ENCODE measurements at places on chromosomes 12 and 14.

DNA sequence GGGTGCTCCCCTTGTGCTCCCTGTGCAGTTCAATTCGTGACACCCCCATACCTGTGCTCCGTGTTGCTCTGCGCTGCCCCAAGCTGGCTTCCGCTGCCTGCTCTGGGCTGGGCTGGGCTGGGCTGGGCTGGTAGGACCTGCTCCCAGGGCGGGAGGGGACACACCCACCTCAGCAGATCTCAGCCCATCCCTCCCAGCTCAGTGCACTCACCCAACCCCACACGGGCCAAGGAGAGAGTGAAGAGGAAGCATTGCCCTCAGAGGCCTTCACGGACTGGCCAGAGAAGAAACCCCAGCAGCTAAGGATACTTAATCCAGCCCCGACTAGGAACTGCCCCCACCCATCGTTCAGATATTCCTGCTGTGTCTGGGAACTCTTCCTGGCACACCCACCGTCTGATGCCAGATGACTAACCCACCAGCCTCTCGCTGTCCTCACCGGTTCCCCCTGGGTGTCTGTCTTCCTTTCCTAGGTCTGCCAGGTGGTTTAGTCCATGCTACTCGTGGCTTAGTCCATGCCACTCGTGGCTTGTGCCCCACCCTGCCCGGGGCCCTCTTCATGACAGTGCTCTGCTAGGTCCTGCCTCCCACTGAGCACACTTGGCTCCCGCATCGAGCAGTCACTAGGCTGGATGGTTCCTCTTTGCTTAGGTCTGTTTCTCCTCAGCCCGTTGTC, at the start of gene LPAR5:
Gene LPAR5 (minus strand): TSS at position 104 of the 676 bp plus-strand sequence. CDS start 14,711 bp downstream, outside the sequence.
- no peak for DNase-seq

DNA sequence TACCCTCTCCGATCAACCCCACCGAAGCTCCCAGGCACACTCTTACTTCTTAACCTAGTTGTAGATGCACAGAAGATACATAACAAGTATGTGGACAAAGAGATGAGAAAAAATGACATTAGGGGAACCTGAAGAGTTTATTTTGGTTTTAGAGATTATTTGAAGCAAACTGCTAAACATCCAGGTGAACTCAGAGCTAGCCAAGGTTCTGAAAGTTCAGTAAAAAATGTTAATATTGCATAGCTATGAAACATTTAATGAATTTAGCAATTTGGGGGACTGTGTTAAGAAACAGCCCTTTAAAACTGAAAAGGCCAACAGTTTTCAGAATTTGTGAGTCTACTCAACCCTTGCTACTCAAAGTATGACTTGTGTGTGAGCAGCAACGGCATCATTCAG, 174.4 kb downstream of the NAV3 start:
- DNase-seq, result no peak

- no peak for DNase-seq
Observed at GRCh38 chr14:62031504-62031903, 269.3 kb downstream of the SNAPC1 start.

GRCh38 chr14:72678356-72678755, 215.5 kb downstream of the DPF3 start:
- DNase-seq, result no peak

- DNase-seq, result no peak
Observed at GRCh38 chr14:75286313-75286712, 7.7 kb downstream of the FOS start.

GRCh38 chr12:39975374-39975918, 130.4 kb downstream of the SLC2A13 start:
- DNase-seq, result no peak

GRCh38 chr14:104801520-104802393, 856 bp downstream of the ZBTB42 start:
- DNase-seq, result no peak

DNA sequence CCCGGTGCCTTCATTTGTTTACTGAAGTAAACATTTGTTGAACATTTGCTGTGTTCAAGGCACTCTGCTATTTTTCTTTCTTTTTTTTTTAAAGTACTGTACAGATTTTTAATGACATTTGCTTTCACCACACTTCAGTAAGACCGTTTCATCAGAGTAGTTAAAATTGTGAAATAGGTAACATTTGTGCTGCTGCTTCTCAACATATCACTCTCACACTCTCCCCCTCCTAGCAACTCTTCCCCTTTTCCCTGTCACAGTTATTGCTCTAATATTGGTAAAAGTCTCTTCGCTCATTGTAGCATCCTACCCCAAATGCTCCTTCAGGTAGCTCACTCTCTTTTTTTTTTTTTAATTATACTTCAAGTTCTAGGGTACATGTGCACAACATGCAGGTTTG, 49.6 kb downstream of the SRGAP1 start:
- DNase-seq, result no peak

GRCh38 chr14:54120260-54120659, 163.6 kb upstream of the BMP4 start:
- DNase-seq, result no peak

- DNase-seq, result no peak
Observed at GRCh38 chr14:103735022-103735421, 19.4 kb downstream of the ZFYVE21 start.

- DNase-seq, result no peak
Observed at GRCh38 chr14:103056322-103057027, 874 bp downstream of the CDC42BPB start.

GRCh38 chr12:100234591-100235304, 32.1 kb downstream of the DEPDC4 start:
- no peak for DNase-seq

GRCh38 chr12:59678759-59679411, 83.1 kb downstream of the SLC16A7 start:
- DNase-seq, result no peak

DNA sequence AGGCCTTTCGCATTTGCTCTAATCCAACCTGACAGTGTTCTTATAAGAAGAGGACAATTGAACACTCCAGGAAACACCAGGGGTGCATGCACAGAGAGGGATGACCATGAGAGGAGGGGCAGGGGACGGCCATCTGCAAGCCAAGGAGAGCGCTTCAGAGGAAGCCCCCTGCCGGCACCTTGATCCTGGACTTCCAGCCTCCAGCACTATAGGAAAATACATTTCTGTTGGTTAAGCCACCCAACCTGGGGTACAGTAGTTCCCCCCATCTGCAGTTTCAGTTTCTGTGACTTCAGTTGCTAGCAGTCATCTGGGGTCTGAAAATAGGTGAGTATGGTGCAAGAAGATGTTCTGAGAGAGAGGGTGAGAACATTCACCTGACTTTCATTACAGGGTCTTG, 64.7 kb downstream of the CLMN start:
- DNase-seq, result no peak

DNA sequence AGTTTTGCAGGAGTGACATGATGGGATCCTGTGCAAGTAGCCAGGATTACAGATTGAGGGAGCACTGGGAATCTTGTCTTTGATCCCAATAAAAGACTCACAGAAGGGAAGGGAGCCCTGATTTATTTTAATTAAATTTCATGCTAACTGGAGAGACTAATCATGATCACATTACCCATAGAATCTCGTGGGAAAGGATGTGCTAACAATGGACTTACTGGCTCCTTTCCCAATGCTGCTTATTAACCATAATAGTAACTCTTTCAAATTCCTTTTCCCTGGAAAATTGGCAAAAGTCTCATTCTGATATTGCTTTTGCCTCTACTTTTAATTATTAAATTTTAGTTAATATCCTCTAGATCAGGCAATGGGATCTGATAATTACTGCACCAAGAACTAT, 174.8 kb upstream of the AVPR1A start:
- DNase-seq, result no peak

DNA sequence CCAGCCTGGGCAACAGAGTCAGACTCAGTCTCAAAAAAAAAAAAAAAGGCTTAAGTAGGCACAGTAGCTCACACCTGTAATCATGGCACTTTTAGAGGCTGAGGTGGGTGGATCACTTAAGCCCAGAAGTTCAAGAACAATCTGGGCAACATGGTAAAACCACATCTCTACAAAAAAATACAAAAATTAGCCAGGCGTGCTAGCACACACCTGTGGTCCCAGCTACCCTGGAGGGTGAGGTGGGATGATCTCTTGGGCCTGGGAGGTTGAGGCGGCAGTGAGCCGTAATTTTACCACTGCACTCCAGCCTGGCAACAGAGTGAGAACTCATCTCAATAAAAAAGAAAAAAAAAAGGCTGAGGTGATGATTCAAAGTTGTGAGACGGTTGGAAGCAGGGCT, 9.1 kb upstream of the RESF1 start:
- no peak for DNase-seq

- DNase-seq, result no peak
Observed at GRCh38 chr14:61607570-61608244, 87.6 kb upstream of the HIF1A start.

DNA sequence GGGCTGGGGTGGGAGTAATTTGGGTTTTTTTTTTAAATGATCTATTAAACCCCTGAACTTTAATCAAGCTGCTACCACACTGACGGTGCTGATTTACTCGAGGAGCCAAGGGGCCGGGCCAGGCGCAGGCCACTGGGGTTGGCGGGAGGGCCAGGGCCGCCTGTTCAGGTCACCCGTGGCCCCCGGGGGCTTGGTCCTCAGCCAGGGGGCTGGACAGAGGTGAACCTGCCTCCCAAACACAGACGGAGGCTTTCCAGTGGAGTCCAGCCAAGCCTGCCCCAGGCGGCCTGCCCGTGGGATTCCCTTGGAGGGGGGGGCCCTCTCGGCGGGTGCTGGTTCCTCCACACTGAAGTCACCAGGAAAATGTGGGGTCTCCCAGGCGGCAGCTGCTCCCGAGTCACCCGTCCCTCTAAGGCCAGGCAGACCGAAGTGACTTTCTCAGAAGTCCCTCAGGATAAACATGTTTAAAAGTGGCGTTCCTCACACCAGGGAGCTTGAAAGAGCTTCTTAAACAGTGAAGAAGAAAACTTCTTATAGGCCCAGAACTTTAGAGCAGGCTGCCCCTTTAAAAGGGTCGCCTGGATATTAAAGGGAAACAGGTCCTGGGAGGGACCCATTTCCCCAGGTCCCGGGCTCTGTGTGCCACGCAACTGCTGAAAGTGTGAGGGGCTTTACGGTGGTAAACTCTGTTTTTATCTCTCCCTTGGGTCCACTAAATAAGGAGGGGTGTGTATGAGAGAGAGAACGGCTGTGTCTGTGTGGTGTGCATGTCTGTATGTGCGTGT, 167.2 kb upstream of the GSC start:
- DNase-seq, result no peak

DNA sequence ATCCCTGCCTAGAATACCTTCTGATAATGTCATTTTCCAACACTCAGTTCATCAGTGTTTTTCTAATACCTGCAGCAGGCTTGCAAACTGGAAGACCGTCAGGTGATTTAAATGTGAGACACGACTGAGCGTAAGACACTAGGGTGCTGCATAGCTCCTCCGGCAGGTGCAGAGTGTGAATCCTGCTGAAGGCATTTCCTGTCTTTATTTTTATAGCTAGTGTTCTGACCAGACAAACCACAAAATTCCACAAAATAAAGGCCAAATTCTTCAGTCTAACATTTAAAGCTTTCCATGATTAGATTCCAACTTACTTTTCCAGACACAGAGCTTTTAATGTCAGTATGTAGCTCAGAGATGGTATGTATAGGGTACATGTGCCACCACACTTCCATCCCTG, 70.7 kb downstream of the BBS10 start:
- DNase-seq, result no peak

DNA sequence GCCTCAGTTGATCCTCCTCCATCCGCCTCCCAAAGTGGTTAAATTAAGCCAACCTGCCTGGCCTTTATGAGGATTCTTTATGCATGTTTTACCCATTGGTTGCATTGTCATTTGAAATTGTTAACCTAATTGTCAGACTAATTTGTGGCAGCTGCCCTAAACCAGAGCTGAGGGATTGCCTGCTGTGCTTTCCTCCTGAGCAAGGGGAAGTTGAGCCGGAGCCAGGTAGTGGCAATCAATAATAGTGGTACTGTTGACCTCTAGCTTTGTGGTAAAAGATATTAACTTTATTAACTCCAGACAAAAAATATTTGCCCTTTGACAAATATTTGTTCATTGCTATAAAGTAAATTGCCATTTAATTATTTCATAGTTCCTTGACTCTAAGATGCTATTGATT, 5.6 kb upstream of the HEBP1 start:
- DNase-seq, result no peak

- DNase-seq, result no peak
Observed at GRCh38 chr14:43438056-43438455, 1069.0 kb downstream of the FSCB start.

GRCh38 chr14:68516342-68516741, 276.5 kb downstream of the ZFP36L1 start:
- DNase-seq, result no peak

- DNase-seq, result no peak
Observed at GRCh38 chr12:6198556-6198955, 1.6 kb upstream of the CD9 start.

DNA sequence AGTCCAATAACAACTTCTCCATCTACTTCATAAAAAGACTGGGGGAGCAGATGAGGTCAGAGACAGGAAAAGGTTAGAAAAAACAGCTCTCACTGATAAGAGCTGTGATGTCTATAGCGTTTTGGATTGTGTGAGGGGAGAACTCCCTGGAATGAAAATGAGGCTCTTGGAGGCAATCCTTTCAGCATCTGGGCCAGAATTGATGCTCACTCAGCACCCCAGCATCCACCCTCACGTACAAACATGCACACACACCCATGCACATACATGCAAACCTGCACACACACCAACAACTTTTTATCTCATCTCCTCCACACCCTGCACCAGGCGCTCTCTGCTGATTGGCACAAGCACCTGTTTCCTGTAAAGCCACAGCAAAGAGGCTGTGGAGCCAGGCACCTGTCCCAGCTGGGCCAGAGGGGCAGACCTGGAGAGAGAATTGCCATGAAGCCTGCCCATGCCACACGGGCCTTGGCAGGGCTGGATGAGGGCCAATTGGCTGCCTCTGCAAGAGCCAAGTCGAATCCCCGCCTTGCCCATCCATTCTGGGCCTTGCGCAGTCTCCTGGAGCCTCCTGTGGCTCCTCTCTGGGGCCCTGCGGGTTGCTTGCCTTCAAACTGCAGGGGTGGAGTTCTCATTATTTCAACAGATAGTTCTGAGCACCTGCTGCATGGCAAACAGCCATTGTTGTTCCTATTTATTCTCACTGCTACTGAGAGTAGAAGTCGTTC, 53.1 kb downstream of the SYNE3 start:
- no peak for DNase-seq

- no peak for DNase-seq
Observed at GRCh38 chr12:104738776-104739642, 219.1 kb downstream of the SLC41A2 start.

- DNase-seq, result no peak
Observed at GRCh38 chr14:21498540-21499526, 12.3 kb downstream of the METTL3 start.

GRCh38 chr14:75793806-75794205, 132.8 kb downstream of the TTLL5 start:
- DNase-seq, result no peak

DNA sequence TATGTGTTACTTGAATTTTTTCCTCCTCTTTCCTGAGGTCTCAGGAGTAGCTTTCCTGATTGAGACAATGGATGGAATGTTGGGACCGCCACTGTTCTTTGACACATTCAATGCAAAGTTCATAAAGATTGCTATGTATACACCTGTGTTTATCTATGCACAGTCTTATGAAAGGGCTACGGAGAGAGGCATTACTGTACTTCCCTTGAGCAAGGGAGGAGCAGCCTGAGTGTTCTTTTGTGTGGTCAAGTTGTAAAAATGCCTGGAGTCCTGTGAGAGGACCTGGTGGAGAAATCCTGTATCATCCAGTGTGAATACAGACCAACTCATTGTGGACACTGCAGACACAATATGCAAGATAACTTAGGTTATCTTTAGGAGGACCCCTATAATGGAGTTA, 1.2 kb downstream of the SRGAP1 start:
- no peak for DNase-seq
